ENCODE measurements at places on chromosomes 4 and X.

GRCh38 chr4:155515444-155516075 lies 138.8 kb upstream of the MAP9 start:
- no peak for DNase-seq

DNA sequence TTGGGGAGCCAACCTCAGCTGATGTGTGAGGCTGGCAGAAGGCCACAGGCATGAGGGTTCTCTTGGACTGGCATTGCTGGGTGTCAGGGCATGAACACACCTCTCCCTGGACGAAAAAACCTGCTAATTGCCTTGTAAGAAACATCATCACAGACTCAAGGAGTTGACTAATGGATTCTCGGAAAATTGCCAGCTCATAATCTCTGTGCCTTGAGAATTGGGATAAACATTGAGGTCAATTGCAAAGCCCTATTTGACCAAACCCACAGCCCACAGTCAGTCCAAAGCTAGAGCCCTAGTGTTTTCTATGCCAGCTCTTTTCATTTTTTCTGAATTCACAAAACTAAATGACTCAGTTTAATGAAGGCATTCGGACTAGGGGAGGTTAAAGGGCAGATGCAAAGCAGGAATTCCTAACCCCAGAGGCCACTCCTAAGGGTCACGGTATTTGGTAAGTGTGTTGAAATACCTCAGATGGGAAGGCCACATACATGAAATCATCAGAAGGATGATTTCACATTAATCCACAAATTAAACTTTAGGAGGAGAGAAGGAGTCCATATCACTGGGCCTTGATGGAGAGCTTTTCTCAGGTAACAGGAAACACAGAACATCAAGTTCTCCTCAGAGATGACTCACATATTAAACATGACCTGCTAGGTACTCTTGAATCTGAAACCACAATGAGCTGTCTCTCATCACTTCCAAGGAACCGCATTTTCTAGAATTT lies 39.0 kb upstream of the RASL11B start:
- no peak for DNase-seq

DNA sequence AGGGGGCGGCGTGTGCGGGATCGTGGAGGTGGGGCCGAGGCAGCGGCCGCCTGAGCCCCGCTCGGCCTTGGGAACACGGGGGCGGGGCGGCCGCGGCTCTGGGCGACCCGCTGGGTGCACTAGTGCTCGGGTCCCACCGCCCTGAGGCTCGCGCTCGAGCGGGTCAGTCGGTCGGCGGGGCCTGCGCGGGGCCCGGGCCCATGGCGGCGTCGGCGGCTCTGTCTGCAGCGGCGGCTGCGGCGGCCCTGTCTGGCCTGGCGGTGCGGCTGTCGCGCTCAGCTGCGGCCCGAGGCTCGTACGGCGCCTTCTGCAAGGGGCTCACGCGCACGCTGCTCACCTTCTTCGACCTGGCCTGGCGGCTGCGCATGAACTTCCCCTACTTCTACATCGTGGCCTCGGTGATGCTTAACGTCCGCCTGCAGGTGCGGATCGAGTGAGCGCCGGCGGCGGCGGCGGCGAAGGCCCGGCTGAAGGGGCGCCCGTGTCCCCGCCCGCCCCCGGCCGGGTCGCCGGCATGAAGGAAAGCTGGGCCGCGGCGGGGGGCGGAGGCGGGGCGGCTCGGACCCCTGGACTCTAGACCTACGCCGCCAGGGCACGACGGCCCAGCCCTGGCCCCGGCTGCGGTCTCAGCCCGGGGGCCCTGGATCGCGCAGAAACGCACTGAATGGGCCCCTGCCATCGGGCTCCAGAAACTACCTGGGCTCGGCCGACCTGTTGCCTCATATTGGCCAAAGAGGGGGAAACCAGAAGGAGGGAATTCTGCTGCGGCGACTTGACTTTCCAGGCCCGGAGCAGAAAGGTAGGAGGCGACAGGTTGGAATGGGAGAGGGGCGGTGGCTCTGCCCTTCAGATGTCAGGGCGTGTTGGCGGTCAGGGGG lies at the start of gene SMIM10L2A:
Gene SMIM10L2A, plus strand, starts transcription at position 13 of the 878 bp plus-strand sequence. Its CDS starts 188 bp downstream, at position 201.
- DNase-seq: no peak

DNA sequence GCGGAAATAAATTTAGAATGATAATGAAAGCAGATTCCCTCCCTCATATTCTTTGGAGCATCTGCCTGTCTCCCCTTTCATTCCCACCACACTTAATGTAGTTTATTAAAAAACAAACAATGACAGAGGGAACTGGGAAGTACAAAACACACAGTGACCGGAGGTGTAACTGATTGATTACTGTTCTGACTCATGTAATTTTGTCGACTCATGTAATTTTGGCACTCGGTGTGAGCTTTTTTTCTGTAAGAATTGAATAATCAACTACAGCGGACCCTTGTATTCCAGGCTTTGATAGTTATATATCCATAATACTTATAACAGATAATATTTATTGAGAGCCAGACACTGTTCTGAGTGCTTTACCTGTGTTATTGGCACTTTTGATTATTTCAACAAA lies 110.4 kb downstream of the PALLD start:
- no peak for DNase-seq

DNA sequence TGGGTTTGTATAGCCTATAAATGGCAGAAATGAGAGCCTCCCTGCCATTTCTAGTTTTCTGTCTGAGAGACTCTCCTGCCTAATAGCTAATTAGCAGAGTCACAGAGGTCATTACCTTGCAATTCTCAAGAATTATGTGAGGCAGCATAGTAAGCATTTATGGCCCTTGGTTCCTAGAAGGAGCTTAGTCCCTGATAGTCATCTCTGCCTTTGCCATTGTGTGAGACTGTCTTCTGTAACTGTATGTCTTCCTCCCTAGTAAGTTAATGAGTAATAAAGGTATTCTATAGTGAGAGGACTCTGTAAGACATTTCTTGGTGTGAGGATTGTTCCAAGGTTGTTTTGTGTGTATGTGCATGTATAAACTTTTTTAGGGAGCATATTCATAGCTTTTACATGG lies 108.7 kb downstream of the AR start:
- DNase-seq: no peak

Measured in stimulated activated CD8-positive, alpha-beta memory T cell treated with anti-CD3 and anti-CD28 coated beads, Interleukin-2, amount 100 ng/mL, for 1 hour (primary cell).